ENCODE measurements at places on chromosomes 16 and 17.

- peak overlapping the region; percentile 24 for H3K27ac ChIP-seq
- H3K27me3 ChIP-seq: no peaks in the 10 kb centered on the region
- H3K4me3 ChIP-seq: no peak overlapping the region
- peaks cover 2% of the 10 kb centered on the region for H3K36me3 ChIP-seq
- no peak for DNase-seq
- H3K4me1 ChIP-seq: peaks cover 15% of the 10 kb centered on the region
Measured at GRCh38 chr17:73297934-73298861, 13.6 kb downstream of the CDC42EP4 start.

GRCh38 chr17:55570391-55570790 is 59.1 kb upstream of the SMIM36 start:
- no peaks in the 10 kb centered on the region for H3K36me3 ChIP-seq
- H3K27me3 ChIP-seq: no peaks in the 10 kb centered on the region
- no peak overlapping the region for H3K4me3 ChIP-seq
- no peak for DNase-seq

DNA sequence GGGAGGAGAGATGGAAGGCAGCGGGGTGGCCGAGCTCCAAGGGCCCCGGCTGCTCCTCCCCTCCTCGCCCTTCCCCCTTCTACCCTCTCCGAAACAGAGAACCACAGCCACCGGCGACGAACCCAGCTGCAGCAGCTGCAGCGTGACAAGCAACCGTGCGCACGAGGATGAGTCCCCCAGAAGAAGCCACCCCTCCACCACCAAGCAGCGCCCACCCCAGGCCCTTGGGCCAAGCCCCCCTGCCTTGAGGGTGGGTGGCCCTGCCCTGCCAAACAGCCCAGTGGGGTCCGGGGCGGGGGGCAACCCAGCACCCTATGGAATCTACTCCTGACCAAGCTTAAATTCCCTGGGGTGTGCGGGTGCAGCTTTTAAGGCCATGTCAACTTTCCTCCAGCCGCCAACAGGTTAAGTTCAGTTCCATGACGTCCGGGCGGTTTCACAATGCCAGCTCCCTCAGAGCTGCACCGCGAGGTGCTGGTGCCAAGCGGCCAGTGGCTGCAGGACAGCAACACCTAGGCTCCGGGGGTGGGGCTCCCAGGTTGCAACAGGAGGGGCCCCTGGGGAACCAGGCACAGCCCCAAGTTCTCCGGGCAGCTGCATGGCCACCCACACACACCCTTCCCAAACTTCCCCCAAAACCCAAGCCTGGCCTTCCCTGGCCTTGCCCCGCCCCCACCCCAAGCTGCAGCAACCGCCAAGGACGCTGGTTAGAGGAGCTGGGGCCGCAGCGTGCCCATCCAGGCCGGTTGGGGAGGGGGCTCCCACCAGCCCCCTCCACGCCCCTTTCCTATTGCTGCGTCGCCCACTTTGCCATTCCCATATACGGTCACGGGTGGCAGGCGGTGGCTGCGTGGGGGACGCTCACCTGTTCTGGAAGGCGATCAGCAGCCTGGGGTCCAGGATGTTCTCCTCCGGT is 2.0 kb downstream of the CBX4 start:
- H3K27ac ChIP-seq: peak overlapping the region; percentile 94
- peak; percentile 67 for DNase-seq
- no peaks in the 10 kb centered on the region for H3K36me3 ChIP-seq
- H3K27me3 ChIP-seq: no peaks in the 10 kb centered on the region
- peaks cover 36% of the 10 kb centered on the region for H3K4me1 ChIP-seq
- peak overlapping the region; percentile 66 for H3K4me3 ChIP-seq

DNA sequence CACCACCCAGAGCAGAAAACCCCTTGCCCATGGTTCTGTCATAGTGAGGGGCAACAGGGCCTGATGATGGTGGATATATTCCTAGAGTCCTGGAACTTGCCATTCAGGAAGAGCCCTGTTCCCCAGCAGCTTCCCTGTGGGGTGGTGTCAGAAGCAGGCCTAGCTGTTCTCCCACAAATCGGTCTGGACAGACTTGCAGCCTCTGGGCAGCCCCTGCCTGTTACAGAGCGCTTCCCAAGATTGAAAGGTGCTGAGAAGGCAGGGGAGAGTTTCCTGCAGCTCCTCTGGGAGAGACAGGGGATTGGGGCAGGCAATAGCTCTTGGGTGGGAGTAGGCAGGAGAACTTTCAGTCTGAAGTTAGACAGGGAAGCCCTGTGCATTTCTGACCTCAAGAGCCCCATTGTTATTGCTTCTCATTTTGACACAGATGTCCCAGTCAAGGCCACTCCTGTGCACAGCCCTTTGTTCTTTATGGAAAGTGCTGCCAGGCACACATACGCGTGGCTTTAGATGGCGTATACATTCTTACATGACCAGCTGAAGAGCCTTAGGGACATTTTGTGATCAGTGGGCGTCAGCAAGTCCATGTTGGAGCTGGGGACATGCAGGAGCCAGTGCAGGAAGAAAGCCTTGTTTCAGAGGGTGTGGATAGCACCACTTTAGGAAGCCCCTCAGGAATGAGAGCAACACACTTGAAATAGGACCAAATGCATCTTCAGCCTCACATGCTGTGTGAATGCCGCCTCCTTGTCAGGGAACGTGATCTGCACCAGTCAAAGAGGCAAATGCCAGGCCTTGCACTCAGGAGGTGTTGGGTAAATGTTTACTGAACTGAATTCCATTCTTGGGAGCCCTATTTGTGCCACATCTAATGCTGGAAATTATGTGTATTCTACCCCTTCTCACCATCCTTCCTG is 67.5 kb downstream of the GNAO1 start:
- H3K27me3 ChIP-seq: no peaks in the 10 kb centered on the region
- no peaks in the 10 kb centered on the region for H3K36me3 ChIP-seq
- no peak overlapping the region for H3K4me3 ChIP-seq
- DNase-seq: no peak
- H3K27ac ChIP-seq: no peak overlapping the region

- no peaks in the 10 kb centered on the region for H3K4me1 ChIP-seq
- H3K27ac ChIP-seq: no peak overlapping the region
- no peaks in the 10 kb centered on the region for H3K27me3 ChIP-seq
- no peaks in the 10 kb centered on the region for H3K36me3 ChIP-seq
- no peak overlapping the region for H3K4me3 ChIP-seq
- no peak for DNase-seq
Measured at GRCh38 chr17:6815775-6816174, 15.8 kb downstream of the TEKT1 start.

- H3K4me3 ChIP-seq: no peak overlapping the region
- H3K27ac ChIP-seq: no peak overlapping the region
- peaks cover 24% of the 10 kb centered on the region for H3K4me1 ChIP-seq
- no peak for DNase-seq
- no peaks in the 10 kb centered on the region for H3K36me3 ChIP-seq
Measured at GRCh38 chr17:47291242-47291873, 32.4 kb upstream of the EFCAB13 start.

DNA sequence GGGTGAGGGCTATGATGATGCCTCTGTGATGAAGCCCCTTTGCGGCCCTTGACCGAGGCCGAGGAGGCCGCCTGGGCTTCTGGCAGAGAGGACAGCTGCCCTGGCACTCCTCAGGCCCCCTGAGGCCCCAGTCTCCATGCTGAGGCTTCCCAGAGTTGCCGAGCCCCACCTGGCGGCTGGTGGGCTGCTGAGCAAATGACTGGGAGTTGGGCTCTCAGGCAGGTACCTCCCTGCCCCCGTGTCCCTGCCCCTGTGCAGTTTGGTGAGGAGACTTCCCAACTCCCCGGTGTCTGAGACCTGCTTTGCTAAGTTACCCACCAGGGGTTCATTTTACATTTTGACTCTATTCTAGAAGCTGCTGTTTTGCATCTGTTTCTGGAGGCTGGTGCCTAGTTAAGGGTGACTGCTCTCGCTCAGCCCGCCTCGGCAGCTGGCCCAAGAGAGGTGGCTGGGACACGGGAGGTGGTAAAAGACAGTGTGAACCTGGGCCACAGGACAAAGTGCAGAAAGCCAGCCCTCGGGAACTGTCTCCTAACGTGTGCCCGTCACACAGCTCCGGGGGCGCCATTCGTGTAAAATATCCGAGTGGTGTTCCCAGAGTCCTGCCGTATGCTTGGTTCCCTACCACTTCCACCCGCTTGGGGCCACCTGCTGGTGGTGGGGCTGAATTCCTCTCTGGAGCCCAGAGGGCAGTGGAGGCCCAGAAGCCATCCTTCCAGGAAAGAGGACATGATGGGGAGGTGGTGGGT is 134.5 kb downstream of the RAB11FIP4 start:
- H3K4me1 ChIP-seq: peaks cover 28% of the 10 kb centered on the region
- H3K36me3 ChIP-seq: no peaks in the 10 kb centered on the region
- DNase-seq: no peak
- H3K4me3 ChIP-seq: no peak overlapping the region

DNA sequence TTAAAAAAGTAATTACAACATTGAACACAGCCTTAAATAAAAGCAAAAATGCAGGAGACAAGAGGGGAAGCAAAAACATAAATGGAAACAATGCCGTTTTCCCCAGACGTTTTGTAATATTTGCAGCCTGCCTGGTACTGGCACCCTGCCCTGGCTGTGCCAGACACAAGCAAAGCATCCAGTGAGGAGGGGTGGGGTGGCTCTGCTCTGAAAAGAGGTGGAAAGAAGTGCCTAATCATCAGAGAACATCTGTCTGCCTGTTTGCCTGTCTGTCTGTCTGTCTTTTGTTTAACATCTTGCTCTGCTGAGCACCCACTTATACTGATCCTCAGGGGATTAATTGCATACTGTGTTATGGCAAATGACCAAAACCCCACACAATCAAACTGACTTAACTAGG is 62.7 kb downstream of the C16orf82 start:
- no peak for DNase-seq
- H3K36me3 ChIP-seq: no peaks in the 10 kb centered on the region
- H3K4me3 ChIP-seq: no peak overlapping the region
- no peak overlapping the region for H3K27ac ChIP-seq
- H3K4me1 ChIP-seq: no peaks in the 10 kb centered on the region

Data from liver (tissue), 10 donors.